NCI-H774 (cell line): ENCODE measurements at places on chromosomes 6 and 20.
A peak's percentile ranks its signal among the peaks of the same experiment; 100 is the strongest.

DNA sequence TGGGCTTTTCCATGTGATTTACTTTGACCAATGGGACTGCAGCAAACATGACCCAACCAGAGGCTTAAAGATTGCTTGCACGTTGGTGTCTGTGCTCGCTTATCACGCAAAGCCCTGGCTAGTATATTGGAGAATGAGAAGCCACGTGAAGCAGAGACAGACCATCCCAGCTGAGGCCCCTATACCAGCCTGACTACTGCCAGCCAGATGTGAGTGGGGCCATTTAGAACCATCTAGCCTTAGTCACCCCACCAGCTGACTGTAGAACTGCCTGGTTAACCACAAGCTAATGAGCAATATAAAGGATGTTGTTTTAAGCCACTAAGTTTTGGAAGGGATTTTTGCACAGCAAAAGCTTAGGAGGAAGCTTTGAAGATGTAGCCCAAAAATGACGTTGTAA, 74.5 kb downstream of the MACROD2 start:
- no peak for DNase-seq

DNA sequence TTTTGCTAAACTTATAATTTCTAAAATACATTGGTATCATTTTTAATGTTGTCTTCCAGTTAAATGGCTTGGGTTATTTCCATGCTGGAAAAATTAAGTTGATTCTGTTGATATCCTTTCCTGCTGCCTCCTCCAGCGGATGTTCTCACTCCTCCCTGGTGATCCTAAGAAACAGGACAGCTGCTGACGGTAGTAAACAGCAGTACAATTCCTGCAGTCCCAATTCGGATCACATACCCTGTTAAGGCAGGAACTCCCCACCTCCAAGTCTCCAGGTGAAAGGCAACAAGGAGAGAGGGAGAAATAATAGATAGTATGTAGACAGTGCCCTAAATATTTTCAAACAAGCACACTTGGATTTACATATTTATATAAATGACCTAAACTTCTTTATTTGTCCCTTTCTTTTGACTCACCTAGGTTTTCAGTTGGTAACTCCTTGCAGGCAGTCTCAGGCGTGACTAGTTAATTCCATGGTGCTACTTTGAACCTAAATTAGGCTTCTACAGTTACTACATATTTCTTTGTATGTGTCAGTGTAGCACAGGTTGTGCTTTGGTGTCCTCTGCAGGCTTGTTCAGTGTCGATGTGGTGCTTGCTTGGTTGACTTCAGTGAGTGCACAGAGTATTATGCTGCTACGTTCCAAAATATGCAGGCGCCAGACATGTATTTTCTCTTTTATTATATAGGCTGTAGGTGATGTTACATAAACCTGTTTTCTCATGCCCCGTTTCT, 126.0 kb downstream of the ADGRB3 start:
- DNase-seq: peak; percentile 6

GRCh38 chr6:45631396-45631795, 253.7 kb upstream of the SUPT3H start:
- DNase-seq: no peak

- no peak for DNase-seq
Observed at GRCh38 chr6:42269553-42269952, 51.9 kb upstream of the MRPS10 start.

- no peak for DNase-seq
Observed at GRCh38 chr20:44735816-44736169, 9.9 kb upstream of the KCNK15 start.

- DNase-seq: peak; percentile 73
Observed at GRCh38 chr6:153003366-153003690, 819 bp upstream of the MTRF1L start.

- DNase-seq: no peak
Observed at GRCh38 chr20:10306440-10307358, 88.1 kb downstream of the SNAP25 start.

- DNase-seq: no peak
Observed at GRCh38 chr6:55636406-55637102, 57.6 kb upstream of the HMGCLL1 start.

DNA sequence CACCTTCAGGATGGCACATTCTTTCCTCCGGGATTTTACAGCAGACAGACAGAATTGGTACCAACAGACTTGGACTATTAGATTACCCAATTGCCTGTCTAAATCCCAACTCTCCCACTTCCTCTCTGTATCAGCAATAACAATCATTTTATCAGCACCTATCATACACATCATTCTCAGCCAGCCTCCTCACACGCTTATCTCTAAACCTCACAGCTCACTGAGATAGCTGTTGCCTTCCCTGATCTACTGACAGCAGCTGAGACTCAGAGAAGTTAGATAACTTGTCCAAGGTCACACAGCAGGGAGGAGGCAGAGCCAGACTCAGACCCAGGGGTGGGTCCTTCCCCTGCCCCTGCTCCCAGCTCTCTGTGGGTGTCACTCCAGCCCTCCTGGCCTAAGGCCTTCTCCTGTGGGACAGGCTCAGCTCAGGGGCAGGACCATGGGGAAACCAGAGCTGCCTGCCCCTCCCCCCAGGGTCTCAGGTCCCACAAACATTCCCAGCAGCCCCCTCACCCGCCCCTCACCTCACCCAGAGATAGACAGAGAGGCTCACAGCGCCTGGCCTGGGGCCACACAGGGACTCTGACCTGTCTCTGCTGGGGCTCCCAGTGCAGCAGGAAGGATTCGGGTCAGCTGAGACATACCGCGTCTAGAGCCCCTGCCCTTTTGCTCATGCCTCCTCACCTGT, 92.8 kb downstream of the GRM4 start:
- DNase-seq: no peak

DNA sequence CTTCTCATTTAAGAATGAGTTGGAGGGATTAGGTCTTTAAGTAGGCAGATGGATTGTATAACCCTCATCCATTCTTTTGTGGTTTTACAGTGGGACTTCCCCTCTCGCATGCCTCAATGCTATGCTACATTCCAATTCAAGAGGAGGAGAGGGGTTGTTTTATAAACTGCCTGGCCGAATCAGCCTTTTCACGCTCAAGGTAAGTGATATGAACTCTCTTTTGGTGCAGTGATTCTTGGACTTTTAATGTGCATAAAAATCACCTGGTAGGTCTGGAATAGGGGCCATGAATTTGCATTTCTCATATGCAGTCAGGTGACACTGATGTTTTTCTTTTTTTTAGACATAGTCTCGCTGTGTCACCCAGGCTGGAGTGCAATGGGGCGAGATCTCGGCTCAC, 10.8 kb downstream of the ASXL1 start:
- no peak for DNase-seq

DNA sequence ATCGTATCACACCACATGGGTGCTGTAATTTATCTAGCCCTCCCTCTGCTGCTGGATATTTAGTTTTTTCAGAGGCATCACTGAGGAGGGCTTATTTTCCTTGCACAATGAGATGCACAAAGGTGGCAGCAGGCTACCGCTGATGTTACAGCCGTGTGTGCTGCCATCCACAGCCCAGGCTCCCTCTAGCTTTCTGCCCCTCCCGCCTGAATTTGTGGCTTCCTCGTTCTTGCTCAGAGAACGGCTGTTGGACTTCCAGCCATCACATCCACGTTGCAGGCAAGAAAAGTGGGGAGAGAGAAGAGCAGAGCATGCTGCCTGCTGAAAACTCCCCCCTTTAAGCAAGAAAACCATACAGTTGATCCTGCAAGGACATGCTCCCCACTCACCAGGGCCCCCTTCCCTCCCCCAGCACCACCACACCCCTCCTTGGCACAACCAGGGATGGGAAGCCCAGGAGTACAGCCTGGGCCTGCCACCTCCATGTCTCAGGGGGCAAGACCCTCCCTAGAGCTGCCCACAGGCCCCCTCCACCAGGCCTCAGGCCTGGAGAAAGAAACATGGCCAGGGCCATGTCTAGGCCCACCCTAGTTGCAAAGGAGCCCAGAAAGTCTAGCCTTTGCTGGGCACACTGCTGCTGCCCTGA, 102.6 kb downstream of the MRPL14 start:
- no peak for DNase-seq

- DNase-seq: no peak
Observed at GRCh38 chr6:139380168-139380567, 5.7 kb upstream of the CITED2 start.

DNA sequence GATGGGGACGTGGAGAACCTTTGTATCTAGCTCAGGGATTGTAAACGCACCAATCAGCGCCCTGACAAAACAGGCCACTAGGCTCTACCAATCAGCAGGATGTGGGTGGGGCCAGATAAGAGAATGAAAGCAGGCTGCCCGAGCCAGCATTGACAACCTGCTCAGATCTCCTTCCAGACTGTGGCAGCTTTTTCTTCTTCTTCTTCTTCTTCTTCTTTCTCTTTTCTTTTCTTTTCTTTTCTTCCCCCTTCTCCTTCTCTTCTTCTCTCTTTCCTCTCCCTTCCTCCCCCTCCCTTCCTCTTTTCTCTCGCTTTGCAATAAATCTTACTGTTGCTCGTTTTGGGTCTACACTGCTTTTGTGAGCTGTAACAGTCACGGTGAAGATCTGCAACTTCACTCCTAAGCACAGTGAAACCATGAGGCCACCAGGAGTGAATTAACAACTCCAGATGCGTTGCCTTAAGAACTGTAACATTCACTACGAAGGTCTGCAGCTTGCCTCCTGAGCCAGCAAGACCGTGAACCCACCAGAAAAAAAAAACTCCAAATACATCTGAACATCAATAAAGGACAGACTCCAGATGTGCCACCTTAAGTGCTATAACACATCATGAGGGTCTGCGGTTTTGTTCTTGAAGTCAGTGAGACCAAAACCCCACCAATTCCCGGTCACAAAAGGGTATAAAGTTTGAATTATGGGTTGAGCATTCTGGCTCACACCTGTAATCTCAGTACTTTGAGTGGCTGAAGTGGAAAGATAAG, 19.6 kb upstream of the SERPINB1 start:
- no peak for DNase-seq

DNA sequence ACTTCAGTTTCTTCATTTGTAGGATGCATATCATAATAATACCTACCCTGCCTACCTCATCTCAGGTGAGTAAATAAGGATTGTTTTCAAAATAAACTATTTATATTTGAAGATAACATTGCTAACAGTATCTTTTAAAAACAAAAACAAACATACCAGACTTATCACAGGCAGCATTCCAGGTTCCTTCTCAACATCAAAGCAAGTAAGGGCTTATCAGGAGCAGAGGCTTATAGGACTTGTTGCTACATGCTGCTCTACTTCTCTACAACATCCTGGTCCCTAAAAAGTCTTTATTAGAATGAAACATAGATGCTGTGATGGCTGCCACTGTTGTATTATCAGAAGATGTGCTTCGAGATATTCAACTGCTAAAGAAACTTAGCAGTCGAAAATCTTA, 149.2 kb upstream of the PRDM1 start:
- no peak for DNase-seq

DNA sequence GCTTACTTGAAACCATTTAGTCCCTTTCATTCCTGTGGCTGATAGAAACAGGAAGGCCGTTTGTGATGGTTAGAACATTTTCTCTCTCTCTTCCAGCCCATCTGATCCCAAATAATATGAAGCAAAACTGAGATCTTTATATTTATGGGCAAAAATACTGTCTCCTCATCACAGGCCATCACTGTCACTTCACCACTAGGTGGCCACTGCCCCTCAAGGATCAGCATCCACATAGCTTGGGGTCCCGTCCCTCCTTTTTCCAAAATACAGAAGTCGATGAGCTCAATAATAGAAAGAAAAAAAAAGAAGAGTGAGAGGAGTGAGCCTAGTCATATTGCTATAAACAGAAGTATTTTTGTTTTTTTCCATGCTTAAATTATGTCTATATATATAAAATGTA, 46.4 kb upstream of the LAMP5 start:
- DNase-seq: no peak

- no peak for DNase-seq
Observed at GRCh38 chr6:17269840-17270239, 11.3 kb upstream of the RBM24 start.

- DNase-seq: no peak
Observed at GRCh38 chr6:133817460-133818047, 71.4 kb upstream of the TCF21 start.

GRCh38 chr6:63630466-63630865, 5.1 kb upstream of the PHF3 start:
- DNase-seq: no peak

DNA sequence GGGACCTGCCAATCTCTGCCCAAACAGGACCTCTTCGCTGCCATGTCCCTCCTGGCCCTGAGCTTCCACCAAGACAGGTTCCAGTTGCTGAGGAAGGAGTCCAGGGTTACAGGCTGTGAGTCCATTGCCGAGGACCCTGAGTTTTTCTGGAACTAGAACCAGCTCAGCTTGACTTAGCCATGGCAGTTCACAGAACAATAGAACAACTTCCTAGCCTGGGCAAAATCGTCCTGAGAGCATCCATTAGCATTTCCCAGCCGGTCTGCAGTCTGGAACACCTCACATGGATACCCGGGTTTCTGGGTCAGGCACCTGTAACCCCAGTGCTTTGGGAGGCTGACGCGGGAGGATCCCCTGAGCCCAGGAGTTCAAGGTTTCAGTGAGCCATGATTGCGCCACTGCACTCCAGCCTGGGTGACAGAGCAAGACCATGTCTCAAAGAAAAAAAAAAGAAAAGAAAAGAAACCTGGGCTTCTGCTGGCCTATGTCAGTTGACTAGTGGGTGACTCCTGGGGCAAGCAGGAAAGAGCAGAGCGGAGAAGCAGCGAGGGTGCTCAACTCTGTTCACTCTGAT, 90.3 kb downstream of the TCP11 start:
- DNase-seq: no peak

GRCh38 chr6:18425218-18425617, 38.1 kb downstream of the RNF144B start:
- no peak for DNase-seq

- no peak for DNase-seq
Observed at GRCh38 chr20:61968036-61968810, 97.5 kb downstream of the TAF4 start.

DNA sequence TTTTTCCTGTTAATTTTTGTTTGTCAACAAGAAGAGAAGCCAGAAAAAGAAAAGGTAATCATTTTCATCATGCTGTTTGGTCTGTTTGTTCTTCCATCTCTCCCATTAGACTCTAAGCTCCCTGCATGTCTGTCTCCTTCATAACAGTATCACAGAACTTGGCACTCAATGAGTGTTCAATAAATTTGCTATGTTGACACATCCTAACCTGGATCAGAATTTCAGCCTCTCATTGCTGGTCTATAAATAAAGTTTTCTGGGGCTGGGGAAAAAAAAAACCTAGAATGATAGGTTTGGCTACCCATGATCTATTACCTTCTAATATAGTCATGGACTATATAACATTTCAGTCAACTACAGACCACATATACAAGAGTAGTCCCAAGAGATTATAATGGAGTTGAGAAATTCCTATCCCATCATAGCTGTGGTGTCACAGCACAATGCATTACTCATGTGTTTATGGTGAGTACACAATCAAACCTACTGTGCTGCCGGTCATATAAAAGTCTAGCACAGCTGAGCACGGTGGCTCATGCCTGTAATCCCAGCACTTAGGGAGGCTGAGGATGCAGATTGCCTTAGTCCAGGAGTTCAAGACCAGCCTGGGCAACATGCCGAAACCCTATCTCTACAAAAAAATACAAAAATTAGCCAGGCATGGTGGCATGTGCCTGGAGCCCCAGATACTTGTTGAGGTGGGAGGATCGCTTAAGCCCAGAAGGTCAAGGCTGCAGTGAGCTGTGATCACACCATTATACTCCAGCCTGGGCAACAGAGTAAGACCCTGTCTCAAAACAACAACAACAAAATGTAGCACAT, 5.9 kb downstream of the NUDT3 start:
- no peak for DNase-seq
